Kasumi-1 (cell line): ENCODE measurements at places on chromosomes 3 and 15.

DNA sequence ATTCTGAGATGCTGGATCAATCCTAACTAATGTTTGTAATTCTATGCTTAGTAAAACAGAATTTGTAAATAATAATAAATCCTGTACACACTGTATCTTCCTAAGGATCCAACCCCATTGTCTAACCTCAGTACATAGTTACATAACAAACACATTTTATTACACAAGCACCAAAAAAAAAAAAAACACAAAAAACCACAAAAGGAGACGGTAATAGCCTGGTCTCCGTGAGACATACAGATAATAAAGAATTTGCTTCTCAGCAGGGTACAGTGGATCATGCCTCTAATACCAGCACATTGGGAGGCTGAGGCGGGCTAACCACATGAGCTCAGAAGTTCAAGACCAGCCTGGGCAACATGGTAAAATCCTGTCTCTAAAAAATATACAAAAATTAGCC is 558.7 kb downstream of the MAGI1 start:
- no peak for DNase-seq

DNA sequence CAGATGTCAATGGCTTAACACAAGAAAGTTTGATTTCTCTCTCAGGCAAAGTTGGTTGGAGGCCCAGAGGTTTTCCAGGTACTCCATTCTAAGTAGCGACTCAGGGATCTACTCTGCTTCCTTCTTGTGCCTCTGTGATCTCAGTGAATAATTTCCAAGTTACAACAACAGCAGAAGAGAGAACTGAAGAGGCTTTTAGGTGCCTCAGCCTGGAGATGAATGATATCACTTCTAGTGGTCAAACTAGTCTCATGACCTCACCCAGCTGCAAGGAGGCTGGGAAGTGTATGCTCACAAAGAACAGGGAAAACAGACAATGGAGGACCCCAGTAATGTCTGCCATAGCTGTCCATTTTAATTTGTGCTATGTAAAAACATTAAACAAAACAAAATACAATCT is 4.6 kb upstream of the PRICKLE2 start:
- no peak for DNase-seq

DNA sequence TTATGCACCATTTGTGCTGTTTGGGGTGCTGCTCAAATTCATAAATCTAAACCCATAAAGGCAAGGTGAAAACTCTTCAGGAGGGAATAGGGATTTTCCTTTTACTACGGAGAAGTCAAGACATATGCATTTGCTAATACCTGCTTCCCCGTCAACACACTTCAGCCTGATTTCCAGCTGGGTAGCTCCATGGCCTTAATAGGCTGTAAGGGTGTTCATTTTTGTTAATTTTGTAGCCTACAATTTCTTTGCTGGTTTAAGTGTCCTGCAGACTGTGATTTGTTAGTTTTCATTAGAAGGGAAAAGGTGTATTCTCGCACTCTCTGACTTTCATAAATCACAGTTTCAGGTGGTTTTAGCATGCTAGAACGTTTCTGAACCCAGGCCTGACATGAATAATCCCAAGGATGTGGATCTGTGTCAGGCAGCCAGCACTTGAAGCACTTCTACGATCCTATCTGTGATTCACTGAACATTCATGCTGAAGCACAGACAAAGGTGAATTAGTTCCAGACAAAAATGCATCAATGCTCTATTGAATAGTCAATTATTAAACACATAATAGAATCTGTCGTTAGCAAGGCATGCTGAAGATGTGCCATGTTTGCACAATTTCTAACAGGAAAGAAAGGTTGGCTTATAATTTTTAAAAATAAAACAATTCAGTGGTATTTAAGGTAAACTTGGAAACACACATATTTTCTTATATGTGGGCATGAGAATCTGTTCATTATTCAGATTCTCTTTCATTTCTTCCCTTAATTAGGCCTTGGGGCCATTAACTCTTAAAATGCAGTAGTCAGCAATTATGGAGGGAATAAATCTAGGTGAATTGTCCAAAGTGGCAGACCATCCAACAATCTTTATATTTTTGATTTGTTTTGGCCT is 17.9 kb upstream of the NMNAT3 start:
- no peak for DNase-seq

DNA sequence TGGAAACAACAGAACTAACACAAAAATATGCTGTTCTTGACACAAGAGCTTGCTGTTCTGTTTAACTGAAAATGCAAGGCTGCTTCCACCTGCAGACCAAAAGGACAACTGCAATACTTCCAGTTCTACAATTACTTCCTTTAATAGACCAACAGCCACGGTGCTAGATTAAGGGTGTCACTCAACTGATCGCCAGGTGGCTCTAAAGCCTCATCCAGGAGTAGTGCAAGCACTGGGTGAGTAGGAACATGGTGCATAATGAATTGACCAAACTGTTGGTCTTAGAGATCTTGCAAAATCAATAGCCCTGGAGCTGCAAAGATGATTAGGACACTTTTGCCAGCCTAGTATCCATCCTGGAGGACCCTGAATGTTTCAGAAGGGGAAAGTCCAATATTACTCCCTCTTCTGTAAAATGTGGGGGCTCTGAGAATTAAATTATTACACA is 3.6 kb upstream of the CLDN16 start:
- peak; percentile 54 for DNase-seq
